ENCODE measurements at places on chromosomes 1 and 21.
A peak's percentile ranks its signal among the peaks of the same experiment; 100 is the strongest.

DNA sequence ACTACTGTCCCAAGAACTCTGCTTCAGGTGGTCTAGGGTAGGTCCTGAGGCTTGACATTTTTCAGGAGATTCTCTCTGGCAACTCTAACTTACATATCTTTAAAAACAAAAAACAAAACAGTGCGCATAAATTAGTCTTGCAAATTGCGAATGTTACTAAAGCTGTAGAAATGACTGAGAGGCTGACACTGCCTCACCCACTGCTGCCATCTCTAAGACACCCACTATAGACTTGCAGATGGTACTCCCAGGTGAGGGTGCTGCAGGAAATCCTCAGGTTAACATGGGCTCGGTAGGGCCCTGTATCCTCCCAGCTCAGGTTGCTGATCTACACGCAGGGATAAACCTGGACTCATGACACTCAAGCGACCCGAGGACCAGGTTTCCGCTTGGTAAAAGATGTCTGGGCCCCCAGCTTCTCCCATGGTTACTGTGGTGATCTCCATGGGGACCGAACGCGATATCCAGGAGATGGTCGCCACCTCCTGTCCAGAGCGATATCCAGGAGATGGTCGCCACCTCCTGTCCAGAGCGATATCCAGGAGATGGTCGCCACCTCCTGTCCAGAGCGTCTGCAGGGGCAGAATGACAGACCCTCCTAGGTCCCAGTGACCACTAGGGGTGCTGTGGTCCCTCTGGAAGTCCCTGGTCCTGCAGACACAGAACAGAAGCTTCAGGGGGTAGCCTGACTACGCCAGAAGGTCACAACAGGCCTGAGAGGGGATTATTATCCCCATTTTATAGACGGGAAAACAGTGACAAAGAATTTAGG, 16.2 kb upstream of the LY9 start:
- DNase-seq, result peak; percentile 11

- no peak for DNase-seq
Observed at GRCh38 chr1:228900099-228900885, 165.0 kb downstream of the RHOU start.

GRCh38 chr21:44574457-44575306, 1.2 kb downstream of the KRTAP10-4 start:
- DNase-seq, result no peak

- DNase-seq, result no peak
Observed at GRCh38 chr1:229376521-229376920, 33.7 kb upstream of the CCSAP start.

GRCh38 chr1:219472596-219472995, 140.3 kb downstream of the ZC3H11B start:
- no peak for DNase-seq

- DNase-seq, result no peak
Observed at GRCh38 chr1:151978922-151979321, 14.7 kb downstream of the S100A10 start.

- DNase-seq, result no peak
Observed at GRCh38 chr1:205604059-205604458, 27.8 kb downstream of the ELK4 start.

- DNase-seq, result no peak
Observed at GRCh38 chr1:224769452-224770335, 153.6 kb downstream of the CNIH3 start.

DNA sequence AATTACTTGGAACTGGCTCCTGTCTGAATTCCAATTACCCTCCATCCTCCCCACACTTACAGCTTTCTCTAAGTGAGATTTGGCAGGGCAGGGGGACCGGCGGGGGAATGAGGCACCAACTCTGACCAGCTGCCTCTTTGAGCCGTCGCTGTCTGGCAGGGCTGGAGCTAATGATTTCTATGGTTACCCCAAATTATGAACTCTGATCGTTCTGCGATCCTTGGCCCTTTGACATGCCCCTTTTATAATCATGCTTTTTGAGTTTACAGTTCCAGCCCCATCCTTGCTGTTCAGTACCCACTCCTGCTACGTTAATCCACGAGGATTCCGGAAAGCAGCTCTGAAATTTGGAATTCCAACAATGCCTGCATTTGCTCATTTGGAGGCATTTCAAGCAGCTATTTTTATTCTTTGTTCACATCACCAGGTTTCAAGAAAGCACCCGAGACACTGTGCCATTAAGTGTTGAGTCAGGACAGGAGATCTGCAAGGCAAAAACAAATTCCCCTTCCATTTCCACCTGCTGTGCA, 54.6 kb upstream of the LBR start:
- no peak for DNase-seq

- no peak for DNase-seq
Observed at GRCh38 chr1:143718021-143718420, 253.8 kb downstream of the FAM72C start.

- DNase-seq, result no peak
Observed at GRCh38 chr1:46525253-46525983, 26.0 kb downstream of the KNCN start.

DNA sequence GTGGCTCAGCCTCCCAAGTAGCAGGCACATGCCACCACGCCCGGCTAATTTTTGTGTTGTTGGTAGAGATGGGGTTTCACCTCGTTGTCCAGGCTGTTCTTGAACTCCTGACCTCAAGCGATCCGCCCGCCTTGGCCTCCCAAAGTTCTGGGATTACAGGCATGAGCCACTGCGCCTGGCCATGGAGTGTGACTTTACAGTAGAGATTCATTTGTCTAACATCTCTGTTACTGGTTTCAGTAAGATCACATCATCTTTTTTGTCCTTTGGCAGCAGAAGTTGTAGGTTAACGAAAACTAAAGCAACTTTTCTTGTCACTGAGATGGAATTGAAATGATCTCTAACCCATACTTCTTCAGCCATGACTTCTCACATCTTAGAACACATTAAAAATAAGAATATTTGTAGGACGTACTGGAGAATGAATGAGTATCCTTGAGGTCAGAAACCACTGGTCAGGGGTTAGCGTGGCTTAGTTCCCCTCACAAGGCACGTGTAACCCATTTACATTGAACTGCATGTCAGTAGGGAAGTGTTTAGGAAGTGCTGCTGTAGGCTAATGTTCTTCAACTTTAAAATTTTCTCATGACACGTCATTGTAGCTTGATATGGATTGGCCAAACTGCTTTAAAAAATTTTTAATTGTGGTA, 75.9 kb downstream of the CAMTA1 start:
- DNase-seq, result no peak

DNA sequence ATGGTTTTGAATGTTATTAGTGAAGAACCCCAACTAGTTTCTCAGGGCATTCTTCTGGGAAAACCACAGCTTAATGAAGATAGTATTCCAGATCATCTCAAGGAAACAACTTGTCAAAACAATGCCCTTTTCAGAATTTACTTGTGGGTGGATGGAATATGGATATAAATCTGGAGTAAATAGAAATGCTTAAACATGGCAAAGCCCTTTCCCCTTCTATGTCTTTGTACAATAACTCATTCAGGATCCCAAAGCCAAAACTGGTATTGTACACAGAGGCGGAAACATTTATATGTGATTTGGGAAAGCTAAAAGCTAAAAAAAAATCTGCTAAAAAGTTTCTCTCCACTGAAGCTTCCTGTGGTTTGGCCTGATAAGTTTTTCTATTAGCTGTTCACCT, 55.5 kb upstream of the RGS5 start:
- DNase-seq, result no peak

DNA sequence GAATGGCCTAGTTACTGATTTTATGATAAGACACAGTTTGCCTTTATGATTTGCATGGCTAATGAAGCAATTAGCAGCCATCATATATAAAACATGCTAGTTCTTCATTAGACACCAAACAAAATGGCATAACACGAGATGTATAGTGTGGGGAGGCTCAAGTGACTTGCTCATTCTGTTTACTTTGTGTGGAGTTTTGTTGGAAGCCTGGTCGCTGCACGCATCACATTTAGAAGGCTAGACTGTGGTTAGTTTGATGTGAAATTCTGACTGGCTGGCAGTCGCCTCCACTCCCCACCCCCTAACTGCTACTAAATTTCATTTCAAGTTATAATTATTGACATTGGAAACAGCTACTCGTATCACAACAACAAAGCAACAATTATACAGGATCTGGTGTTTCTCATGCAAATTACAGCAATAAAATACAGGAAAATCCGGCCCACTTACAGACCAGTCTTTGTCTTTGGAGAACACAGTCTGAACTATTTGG, 356.1 kb downstream of the LMO4 start:
- peak; percentile 57 for DNase-seq

GRCh38 chr21:15826147-15826780, 96.5 kb downstream of the USP25 start:
- peak; percentile 18 for DNase-seq

- no peak for DNase-seq
Observed at GRCh38 chr1:55718758-55719671, 503.9 kb upstream of the USP24 start.

GRCh38 chr1:208265525-208265924, 21.3 kb upstream of the PLXNA2 start:
- DNase-seq, result no peak

GRCh38 chr1:233638513-233638912, 24.6 kb downstream of the KCNK1 start:
- no peak for DNase-seq
